ENCODE measurements at places on chromosomes 12 and 14. TPM values are rescaled to one million over a fixed set of nuclear protein-coding genes. Genes with fewer than 3 reads are reported as not detected.

GRCh38 chr14:93989939-93990338, 7.2 kb upstream of the CCDC197 start:
- DNase-seq, result no peak

PTPN21 gene
- total RNA-seq, result 16.1 TPM

DNA sequence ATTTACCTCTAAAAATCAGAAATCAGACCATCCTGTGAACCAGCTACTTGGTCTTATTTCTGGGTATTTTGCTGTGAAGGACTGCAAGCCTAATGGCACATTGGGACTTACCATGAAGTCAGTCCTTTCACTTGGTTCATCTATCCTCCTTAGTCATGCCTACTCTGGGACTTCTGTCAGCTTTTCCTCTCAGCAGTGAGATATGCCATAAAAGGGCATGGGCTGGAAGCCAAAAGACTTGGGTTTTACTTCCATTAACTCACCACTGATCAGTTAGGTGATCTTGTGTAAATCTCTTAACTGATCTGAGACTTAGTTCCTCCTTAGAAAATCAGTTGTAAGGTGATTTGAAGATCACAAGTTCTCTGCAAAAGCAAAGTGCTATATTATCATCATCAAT, 116.5 kb downstream of the PAH start:
- DNase-seq, result no peak

DNA sequence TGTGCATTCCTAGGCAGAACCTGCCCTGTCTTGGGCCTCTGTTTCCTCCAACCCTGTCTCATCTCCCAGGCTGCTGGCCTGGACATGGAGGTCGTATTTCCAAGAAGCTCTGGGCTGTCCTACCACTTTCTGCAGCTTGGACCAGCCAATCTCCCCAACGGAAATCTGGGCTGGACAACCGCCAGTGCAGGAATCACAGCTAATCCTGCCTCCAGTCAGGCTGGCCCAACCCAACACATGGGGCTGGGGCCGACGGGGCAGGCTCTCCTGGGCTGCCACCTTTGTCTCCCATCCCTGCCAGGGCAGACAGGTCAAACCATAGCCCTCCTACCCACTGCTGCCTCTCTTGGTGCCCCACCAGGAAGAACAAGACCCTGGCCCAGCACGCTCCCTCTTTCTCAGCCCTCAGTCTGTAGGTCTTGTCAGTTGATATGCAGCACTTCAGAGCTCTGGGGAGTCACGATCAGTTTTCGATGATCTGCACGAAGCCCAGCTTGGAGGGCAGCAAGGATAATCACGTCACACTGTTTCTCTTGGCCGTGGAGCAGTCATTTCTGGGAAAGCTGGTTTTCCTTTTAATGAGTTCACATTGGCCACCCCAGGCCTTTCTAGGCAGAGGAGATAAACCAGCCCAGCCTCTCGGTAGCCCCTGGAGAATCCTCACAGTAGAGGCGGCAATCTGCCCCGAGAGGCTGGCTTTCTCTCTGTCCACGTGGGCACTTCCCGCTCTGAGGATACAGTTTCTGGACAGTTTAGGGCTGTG, 195.2 kb upstream of the PRMT8 start:
- no peak for DNase-seq

ALDH2 gene
- total RNA-seq, result 231 TPM

All from dorsolateral prefrontal cortex (tissue), 122 donors.